ENCODE measurements at places on chromosomes 3 and 15.

DNA sequence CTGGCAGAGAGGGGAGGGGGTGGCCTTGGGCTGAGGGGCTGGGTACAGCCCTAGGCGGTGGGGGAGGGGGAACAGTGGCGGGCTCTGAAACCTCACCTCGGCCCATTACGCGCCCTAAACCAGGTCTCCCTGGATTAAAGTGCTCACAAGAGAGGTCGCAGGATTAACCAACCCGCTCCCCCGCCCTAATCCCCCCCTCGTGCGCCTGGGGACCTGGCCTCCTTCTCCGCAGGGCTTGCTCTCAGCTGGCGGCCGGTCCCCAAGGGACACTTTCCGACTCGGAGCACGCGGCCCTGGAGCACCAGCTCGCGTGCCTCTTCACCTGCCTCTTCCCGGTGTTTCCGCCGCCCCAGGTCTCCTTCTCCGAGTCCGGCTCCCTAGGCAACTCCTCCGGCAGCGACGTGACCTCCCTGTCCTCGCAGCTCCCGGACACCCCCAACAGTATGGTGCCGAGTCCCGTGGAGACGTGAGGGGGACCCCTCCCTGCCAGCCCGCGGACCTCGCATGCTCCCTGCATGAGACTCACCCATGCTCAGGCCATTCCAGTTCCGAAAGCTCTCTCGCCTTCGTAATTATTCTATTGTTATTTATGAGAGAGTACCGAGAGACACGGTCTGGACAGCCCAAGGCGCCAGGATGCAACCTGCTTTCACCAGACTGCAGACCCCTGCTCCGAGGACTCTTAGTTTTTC lies 4.9 kb downstream of the ISL2 start:
- no peak for DNase-seq

DNA sequence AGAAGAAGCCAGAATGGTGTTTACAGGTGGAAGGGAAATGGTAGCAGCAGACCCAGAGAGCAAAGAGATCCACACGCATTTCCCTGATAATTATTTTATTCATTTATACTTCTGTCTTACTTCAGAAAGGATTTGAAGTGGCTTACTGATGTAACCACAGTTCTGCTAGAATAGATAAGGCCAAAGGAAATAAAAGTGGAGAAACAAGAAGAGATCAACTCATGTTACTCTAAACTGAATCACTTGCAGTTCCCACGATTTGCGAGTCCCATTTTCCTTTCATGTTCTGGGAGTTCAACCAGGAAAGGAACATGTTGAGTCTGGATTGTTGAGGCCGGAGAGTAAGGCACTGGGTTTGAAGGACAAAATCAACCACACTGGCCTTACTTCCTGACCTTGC lies 151.8 kb downstream of the MYRIP start:
- DNase-seq: peak; percentile 51

GRCh38 chr15:93459396-93459795 lies 370.4 kb upstream of the RGMA start:
- DNase-seq: no peak

DNA sequence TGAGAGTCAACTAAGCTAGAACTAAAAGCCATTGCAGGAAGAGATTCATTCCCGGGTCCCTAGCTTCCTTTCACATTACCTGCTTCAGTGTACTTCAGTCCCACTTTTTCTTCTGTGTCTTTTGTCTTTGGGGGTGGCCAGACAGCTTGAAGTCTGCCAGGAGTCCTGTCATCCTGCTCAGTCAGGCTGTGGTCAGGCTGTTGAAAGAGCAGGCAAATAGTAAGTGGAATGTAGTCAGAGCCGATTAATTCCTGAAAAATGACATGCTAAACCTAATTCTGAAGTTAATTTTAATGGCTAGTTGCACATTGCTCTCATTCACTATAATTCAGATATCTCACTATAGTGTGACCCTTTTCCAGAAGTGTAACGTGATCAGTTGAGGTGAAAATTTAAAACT lies 129.6 kb downstream of the FMN1 start:
- no peak for DNase-seq
